ENCODE measurements at places on chromosomes 16 and 17.

- no peak for DNase-seq
Observed at GRCh38 chr16:68372806-68373205, 62.0 kb downstream of the PRMT7 start.

DNA sequence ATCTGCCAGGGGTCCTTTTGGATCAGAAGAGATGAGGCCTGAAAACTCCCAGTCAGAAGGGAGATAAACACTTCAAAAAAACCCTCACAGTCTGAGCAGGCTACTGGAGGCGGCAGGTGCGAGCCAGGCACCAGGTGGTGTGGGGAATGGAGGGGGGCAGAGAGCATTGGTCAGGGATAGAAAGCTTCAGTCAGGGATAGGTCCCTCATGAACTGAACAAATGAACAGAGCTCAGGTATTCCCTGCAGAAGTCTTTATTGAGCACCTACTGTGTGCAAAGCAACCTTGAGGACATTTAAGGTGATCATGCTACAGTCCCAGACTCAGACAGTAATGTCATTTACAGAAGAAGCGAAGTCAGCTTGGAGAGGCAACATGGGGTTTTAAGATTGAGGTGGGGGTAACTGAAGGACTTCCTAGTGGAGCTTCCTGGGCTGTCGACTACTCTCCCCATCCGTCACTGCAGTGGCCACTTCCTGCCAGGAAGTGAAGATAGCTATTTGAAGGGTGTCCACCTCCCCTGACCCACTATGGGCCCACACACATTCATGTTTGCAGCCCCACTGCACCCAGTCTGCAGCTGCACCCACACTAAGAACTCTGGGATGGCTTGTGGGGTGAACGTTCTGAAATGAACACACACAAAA, 3.2 kb downstream of the KIFC3 start:
- DNase-seq: no peak

GRCh38 chr16:75086281-75086680, 30.3 kb downstream of the LDHD start:
- peak; percentile 38 for DNase-seq

- DNase-seq: peak; percentile 58
Observed at GRCh38 chr17:78899361-78900260, 3.4 kb downstream of the CEP295NL start.

DNA sequence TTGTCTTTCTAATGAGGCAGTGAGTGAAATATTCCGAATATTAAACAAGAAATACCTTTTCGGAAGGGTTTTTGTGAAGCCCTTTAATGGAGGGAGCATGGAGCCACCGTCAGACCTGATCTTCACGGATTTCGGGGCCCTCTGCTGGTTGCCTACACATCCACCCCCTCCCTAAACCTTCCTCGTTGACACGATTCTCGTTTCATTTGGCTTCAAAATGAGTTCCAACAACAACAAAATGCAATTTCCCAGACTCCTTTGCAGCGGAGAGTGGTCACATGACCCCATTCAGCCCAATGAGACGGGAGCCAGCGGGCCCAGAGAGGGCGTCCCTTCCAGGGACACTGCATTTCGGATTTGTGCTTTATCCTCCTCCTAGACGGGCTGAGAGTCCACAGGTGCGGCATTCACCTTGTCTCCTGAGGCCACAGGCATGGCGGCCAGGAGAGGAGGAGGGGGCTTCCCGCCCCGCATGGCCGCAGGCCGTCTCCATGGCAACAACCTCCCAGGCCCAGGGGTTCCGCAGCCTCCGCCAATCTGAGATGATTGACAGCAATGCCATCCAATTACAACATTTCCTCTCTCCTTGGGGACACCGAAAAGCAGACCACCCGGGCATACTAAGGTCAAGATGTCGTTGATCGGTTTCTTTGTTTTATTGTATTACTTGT, 259.8 kb downstream of the C16orf95 start:
- DNase-seq: peak; percentile 9

DNA sequence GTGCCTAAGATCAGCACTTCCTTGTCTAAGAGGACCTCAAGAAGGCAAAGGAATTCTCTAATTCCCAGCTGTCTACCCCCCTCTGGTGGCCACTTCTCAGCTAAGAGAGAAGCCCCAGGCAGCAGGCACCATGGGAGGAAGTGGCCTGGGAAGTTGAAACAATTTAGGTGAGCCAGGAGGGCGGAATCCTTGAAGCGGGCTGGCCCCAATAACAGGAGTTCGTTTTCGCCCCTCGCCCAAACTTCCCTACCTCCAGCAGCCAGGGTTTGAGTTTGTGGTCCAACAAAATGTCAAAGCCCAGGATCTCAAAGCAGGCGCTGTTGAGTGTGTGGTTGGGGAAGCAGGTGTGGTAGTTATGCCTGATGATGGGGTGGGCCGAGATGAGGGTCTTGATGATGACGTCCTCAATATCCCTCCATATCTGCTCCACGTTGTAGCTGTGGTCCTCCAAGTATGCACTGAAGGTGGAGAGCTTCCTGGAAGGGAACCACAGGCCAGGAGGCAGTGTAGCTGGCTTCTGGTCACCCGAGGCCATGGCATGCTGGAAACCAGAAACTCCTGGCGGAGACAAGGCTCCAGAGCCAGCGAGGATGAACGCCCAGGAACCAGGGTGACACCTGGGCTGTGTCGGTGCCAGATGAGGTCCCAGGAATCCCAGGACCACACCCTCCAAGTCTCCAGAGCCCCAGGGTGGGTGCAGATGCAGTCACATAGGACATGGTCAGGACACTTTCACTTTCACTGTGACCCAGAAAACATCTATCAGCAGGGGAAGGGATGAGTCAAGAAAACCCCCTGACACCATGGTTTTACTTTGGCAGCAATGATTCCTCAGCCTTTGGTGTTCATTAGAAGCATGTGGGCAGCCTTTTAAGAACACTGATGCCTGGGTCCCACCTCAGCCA, 25.6 kb downstream of the TTLL6 start:
- DNase-seq: peak; percentile 88

- DNase-seq: no peak
Observed at GRCh38 chr17:56978441-56979090, 635 bp downstream of the SCPEP1 start.

- DNase-seq: peak; percentile 81
Observed at GRCh38 chr16:87723226-87723623, 42.6 kb downstream of the KLHDC4 start.

DNA sequence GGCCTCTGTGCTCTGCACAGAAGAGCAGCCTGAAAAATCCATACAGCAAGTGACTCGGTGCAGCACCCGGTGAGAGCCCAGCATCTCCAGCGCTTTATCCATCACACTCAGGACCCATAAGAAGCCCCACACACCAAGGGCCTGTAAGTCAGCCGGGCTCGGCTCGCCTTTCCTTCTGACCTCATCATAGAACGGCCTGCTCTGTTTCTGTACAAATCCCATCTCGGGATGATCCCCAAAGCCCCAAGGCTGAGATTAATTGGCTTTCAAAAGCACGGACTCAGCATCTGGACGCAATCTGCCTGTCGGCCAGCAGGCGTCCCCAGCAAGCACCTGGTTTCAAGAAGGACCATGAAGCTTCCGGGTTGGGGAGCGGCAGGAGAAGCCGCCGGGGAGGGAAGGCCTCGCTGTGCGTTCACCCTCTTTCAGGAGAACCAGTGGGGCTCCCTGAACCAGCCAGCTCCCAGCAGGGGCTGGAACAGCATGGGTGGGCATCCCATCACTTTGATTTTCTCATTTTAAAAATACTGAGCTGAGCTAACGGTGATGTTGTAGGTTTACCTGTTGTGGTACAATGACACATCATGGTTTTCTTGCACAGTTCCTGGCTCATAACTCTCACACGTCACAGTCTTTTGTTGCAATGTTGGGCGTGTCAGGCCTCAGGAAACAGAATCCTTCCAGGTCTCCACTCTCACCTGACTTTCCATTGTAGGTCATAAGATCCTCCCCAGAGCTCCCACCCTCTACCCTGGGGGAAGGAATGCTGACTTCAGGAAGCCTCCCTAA, 6.7 kb downstream of the CCDC57 start:
- peak; percentile 86 for DNase-seq

DNA sequence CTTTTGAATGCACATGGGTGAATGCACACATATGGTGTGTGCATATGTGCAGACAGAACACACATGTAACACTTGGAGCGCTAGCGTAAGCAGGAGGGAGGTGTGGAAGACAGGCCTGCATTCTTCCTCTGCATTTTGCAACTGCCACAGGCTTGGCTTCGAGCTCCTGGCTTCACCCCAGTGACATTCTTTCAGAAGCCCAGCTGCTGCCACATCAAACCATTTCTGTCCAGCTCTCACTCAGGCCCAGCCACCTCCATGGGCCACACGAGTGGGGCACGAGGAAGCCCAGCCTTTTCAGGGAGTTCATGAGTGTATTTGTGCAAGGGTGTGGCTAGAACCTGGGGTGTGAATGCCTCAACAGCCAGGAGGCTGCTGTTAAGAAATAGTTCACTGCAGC, 18.8 kb downstream of the LGALS3BP start:
- peak; percentile 89 for DNase-seq

DNA sequence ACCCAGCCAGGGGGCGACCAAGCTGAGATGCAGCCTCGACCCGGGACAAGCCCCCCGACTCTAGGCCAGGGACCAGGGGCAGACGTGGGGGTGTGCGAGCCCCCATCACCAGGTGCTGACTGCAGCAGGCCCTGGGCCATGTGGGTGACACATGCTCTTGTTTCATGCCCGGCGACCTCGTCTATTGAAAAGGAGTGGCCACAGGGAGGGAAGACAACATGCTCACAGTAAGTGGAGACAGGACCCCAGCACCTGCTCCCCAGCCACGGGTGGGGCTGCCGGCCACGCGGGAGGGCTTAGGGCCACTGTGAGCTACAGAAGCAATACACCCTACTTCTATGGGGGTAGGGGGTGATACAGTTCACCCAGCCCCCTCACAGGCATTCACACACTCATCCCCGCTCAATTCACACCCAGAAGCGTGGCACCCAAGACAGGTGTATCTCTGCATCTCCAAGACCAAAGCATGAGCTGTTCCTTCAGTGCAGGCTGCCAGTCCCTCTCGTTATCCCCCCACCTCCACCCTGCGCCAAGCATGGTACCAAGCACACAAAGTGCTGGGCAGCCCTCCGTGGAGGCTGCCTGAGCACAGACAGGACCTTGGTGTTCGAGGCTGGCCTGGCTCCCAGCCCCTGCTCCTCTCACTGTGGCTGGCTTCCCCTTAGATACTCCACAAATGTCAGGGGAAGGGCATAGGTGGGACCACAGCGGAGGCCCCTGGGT, 13.6 kb downstream of the VASN start:
- peak; percentile 56 for DNase-seq

DNA sequence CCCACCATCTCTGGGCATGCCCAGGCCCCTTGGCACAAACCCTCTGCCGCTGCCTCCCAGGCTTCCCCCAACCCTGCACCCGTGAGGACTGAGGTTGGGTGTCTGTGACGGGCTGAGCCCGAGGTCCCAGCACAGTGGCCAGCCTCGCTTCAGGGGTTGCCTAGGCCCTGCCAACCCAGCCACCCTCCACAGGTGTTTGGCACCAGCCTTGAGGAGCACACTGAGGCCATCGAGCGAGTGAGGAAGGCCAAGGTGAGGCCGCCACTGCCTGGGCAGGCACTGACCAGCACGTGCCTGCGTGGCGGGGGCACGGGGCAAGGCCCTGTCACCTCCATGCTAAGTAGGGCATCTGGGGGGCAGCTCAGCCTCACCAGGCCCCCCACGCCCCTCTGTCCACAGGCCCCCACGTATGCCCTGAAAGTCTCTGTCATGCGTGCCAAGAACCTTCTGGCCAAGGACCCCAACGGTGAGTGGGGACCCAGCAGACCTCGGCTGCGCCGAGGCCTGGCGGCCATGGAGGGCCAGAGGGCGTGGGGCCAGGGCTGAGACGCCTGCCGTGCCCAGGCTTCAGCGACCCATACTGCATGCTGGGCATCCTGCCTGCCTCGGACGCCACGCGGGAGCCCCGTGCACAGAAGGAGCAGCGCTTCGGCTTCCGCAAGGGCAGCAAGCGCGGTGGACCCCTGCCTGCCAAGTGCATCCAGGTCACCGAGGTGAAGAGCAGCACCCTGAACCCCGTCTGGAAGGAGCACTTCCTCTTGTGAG, 7.5 kb downstream of the BAIAP3 start:
- DNase-seq: no peak

DNA sequence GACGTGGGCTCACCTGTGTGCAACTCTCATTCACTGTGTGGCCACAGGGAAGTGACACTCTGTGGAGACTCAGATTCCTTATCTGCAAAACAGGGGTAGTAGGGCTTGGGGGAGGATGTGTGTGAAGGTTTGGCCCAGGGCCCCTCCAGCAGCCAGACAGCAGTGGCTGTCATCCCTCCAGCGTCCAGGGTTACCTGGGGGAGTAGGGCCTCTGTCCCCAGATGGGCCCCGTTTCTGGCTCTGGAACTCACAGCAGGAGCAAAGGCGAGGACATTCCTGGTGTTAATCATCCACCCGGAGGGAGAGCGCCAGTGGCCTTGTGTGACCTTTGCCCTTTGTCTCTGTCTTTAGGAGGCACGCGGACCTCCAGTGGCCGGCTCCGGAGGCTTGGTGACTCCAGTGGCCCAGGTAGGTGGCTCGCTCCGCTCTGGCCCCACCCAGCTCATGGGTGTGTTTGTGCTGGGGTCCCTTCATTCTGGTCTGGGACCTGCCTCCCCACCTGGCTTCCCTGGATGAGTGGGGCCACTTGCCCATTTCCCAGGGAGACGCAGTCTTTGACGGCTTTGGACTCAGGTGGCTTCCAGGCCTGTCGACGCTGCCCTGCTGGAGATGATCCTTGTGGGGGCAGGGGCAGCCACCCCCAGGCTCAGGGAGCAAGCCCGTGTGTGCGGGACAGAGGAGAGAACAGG, 166.2 kb downstream of the SEC14L1 start:
- no peak for DNase-seq

DNA sequence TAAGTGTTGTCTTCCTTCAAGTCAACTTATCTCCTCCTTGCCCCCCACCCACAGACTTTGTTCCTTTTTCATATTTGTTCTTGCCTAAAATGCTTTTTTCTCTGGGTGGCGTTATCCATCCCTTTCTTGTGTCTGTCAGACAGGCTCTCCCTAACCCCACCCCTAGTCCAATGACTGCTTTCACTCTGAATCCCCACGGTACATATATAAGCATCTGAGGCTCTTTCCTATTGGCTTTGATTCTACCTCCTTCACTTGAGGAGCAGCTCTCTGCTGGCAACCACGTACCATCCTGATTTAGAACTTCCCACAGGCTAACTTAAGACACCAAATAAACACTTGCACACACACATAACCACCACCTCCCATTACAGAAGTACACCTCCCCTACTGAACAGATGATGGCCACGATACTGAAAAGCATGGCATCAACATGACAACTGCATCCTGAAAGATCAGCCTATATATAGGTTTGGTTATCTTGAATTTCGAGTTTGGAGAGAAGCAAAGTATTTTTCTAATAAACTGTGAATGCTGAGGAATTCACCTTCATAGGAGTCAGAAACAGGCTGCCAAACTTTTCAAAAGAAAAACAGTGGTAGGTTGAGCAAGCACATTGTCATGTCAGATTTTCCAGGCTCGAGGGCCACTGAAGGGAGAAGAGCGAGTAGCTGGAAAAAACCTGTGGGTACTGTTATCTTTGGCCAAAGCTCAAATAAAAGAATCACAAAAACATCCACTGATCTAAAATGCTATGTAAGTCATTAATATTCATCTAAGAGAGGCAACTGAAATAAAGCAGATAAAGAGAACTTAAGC, 24.3 kb downstream of the STAT3 start:
- DNase-seq: no peak

DNA sequence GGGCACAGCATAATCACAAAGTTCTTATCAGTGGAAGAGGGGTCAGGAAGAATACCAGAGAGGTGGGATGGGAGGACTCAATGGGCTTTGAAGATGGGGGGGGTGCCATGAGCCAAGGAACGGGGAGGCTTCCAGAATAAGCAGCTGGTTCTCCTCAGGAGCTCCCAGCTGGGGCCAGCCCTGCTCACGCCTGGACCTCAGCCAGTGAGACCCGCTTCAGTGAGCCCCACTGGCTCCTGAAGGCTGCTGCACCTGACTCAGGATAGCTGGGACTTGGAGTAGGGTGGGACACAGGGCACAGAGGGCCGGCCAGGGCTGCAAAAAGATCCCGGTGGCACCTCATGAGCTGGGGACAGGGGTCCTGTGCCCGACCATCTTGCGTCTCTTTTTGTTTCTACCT, 24.4 kb upstream of the ZC3H18 start:
- DNase-seq: no peak

All from AG10803 (cell line).